ENCODE measurements at places on chromosomes 16 and 17.
A peak's percentile ranks its signal among the peaks of the same experiment; 100 is the strongest.

- DNase-seq, result peak; percentile 90
Observed at GRCh38 chr16:79770244-79771064, 169.9 kb upstream of the MAF start.

DNA sequence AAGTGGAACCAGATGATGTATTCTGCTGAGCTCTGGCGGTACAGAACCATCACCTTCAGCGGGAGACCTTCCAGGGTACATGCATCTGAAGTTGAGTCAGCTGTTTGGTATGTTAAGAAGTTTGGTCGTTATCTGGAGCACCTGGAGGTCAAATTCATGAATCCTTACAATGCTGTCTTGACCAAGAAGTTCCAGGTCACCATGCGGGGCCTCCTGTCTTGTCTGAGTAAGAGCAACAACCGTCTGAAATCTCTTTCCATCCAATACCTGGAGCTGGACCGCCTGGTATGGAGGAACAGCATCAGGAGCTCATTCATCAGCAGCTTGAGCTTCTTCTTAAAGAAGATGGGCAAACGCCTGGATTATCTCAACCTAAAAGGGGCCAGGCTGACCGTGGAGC, 4.0 kb downstream of the FBXO39 start:
- DNase-seq, result no peak

- no peak for DNase-seq
Observed at GRCh38 chr17:62587554-62587953, 39.9 kb upstream of the MRC2 start.

GRCh38 chr16:2960183-2961010, 3.7 kb upstream of the KREMEN2 start:
- no peak for DNase-seq

DNA sequence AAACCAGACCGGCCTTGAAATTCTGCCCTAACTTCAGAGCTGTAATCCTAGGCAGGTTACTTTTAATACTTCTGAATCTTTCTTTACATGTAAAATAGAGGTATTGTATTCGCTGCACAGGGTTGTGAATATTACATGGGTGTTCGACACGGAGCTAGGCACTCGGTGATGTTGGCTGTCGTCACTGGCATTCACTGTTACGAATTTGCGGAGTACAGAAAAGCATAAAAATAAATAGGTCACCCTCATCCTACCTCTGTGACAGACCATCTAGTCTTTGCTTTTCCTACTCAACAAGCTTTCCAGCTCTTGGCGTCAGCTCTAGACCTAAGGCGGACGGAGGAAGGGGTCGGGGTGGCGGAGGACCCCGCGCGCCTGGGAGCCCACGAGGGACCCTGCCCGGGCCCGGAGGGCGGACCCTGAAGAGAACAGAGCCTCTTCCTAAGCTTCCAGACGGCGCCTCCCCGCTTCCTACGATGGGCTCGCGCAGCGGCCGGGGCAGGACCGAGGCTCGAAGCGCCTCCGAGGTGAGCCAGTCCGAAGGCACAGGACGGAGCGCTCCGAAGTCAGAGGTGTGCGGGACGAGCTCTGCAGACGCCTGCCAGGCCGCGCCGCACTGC, 879 bp upstream of the SPG7 start:
- DNase-seq, result no peak

DNA sequence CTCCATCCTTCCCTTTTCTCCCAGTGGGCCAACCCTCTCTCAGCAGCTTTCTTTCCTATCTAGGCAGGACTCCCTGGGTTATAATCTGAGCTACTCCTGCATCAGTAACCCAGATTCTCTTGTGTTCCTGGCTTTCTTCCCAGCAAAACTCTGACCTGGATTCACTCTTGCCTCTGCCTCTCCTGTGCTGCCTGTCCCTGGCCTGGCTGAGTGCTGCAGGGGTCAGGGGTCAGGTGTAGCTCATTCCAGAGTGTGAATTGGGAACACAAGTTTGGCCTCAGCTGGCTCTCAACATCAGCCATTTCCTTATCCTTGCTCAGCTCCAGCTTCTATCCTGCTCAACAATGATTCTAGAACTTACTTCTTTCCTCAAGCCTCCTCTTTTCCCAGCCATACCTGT, 2.5 kb upstream of the ST6GALNAC2 start:
- no peak for DNase-seq

DNA sequence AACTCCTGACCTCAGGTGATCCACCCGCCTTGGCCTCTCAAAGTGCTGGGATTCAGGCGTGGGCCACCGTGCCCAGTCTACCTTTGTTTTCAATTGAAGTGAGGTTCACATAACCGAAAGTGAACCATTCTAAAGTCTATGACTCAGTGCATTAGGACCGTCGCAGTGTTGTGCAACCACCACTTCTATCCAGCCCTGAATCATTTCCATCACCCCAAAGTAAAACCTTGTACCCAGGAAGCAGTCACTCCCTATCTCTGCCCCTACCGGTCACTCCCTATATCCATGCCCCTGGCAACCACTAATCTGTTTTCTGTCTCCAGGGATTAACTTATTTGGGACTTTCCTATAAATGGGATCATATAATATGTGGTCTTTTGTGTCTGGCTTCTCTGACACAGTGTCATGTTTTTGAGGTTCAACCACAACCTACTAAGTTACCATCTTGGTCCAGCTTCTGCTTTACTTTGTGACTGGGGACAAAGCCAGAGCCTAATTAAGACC, 28.3 kb upstream of the CDC42EP4 start:
- no peak for DNase-seq

- DNase-seq, result no peak
Observed at GRCh38 chr17:38961413-38961812, 5.8 kb downstream of the FBXO47 start.

DNA sequence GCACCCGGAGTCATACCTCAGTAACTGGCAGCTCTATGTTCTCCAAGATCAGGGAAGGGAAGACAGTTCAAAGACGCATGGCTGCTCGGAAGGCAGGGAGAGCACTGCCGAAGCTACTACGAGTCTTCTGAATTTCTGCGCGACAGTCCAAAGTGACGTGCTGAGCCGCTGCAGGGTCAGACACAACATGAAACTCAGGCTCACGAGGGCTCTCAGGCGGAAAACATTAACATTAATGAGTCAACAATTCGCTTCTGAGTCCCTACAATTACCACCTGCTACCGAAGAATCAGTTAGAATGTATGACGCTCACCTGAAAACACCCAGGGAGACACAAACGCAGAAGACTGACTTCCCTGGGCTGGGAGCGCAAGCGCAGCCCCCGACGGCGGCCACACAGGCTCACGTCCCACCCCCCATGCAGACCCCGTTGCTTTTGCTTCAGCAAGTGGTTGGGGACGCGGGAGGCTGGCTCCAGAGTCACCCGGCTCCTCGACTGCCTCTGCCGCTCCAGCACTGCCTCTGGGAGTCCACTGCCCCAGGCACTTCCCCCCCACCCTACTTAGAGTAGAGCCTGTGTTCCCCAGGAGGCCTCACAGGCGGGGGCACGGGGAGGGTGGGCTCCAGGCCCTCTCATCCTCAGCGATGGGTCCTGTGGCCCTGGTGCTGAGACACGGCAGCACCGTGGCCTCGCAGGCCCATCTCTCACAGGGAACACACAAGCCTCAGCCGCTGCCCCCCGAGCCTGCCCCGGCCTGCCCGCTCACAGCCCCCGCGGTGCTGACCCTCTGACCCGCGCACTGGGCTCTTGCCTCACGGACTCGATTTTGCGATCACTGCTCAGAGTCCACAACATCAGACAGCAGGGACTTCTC, 38.9 kb downstream of the LMF1 start:
- DNase-seq, result no peak

DNA sequence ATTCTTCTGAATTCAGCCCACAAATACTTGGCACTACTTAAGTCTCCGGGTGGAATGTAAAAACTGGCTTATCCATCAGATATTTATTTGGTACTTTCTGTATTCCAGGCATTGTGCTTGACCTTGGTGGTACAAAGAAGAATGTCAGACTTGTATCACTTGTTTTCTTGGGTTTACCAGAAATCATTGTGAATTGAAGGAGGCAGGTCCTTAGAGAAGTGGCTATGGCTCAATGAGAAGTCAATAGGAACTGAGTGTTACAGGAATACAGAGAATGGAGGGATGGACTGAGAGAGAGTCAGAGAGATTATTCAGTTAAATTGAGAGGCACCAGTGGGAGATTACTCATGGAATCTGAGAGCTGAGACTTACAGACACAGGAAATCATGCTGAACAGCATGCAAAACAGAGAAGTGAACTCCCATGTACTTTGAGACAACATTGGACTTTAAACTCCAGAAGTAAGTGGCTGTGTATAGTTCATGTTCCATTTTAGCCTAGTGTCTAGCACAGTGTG, 704.1 kb downstream of the CDH11 start:
- no peak for DNase-seq

GRCh38 chr16:4351880-4352279, 759 bp upstream of the PAM16 start:
- no peak for DNase-seq

DNA sequence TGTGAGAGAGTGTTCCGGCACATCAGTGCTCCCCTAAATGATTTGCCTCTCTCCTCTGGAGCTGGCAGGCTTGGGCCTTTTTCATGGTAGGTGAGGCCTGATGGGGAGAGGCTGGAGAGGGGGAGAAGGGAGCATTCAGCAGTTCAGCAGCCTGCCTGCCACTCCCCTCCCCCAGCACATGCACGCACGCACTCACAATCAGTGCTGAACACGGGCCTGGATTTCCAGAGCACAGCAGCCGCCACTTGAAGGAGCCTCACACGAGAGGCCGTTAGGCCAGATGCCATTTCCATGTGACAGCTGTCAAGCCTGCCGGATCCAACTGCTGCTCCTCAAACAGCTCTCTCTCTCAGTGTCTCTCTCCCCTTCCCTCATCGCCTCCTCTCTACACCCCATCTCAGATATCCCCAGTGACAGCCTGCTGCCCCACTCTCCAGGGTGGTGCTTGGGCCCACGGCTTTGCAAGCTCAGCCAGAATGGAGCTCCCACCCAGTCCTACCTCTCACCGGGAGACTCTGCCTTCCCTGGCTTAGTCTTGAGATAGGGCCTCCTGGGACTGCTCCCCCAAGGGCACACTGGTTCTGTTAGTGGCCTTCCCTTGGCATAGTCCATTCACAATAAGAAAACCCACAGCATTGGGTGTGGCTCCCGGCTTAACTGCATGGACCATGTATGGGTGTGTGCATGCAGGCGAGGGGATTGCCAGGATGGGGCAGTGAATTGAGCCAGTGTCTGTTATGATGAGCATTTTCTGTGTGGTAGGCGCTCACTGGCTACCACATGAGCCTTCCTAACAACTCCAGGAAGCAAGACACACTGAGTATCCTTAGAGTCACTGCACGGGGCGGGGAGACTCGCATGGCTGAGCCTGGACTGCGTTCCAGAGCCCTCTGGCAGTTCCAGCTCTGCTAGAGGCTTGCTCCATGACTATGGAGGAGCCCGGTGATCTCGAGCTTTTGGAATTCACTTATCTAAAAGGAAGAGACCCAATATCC, 226.2 kb downstream of the CCDC182 start:
- DNase-seq, result peak; percentile 54

DNA sequence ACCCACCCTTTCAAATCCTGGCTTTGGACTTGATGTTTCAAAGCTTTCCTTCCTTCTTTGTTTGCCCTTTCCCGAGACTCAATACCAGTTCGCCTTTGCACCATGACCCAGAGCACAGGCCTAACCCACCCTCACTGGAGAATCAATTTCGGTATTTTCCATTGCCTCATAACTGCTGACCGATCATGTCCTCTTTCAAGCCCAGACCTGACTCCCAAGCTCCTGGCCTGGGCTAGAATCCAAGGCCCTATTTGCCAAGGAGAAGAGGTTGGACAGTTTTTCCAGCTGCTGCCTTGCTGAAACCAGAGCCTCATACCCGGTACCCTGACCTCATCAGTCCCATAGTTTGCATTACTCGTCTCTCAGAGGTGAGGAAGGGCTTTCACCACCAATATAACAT, 35.3 kb upstream of the HELZ start:
- DNase-seq, result no peak

- DNase-seq, result peak; percentile 16
Observed at GRCh38 chr16:6484081-6484480, 848.6 kb upstream of the RBFOX1 start.

- no peak for DNase-seq
Observed at GRCh38 chr17:62905233-62905632, 60.8 kb upstream of the TANC2 start.

DNA sequence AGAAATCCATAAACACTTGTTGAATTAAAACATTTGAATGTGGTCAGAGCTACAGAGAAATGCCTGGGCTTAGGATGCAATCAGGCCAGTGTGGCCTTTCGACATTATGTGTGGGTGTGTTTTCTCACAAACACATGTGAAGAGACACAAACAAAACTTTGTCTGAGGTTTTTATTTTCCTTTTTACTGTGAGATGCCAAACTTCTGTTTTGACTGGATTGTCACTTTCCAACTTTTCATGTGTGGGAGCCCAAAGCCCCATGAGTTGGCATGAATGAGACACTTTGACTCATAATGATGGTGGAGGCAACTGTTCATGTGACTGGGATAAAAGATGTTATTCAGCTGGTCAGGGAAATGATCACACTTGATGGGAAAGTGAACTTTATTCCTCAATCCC, 71.9 kb upstream of the GAS7 start:
- DNase-seq, result no peak

DNA sequence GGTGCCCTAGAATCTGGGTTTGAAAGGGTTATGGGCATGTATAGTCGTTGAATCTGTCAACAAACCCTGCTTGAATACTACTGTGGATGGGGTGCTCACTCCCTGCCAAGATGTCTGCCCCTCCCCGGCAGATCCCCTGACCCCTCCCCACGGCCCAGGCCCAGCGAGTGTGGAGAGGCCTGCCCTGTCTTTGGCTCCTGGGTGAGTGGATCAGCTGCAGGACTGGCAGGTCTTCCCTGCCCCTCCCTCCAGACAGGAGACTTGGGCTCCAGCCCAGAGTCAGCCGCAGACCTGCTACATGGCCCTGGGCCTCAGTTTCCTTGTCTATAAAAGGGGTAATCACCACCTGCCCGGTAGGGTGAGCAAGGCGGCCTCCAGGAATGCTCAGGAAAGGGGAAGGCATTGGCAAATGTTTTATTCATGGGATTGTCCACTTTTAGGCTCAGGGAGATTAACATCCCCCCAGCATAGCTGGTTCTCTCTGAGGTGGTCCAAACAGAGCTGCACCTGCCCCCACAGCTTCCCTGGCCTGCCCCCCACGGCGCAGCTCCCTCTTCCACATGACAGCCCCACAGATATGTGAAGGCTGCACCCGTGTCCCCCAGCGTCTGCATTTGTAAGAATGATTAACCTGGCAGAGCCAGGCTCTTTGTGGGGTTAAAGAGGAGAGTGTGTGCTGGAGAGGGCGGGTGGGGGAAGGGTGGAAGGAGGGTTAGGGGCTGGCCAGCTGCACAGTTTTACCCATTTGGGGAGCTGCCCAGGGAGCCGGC, 18.5 kb upstream of the SPNS2 start:
- no peak for DNase-seq

DNA sequence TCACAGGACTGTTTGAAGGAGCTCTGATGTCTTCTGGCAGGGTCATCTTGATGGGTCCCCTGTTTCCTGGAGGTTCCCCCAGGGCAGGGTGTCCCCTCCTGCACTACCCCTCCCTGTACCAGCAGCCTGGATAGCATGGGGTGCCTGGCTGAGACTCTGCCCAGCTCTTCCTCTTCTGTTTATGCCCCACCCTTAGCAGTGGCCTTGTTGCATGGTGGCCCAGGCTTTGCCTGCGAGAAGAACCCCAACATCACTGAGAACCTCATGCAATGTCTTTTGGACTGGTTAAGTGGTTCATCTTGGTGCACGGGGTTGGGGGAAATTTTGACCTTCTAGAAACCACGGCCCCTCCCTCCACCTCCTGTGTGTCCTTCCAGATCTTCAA, 121.8 kb downstream of the IRX3 start:
- no peak for DNase-seq
